Type B pancreatic cell (in vitro differentiated cells): ENCODE measurements at places on chromosomes 7 and 10.

GRCh38 chr7:11466517-11467105 is 365.4 kb downstream of the THSD7A start:
- DNase-seq, result no peak

GRCh38 chr10:49463605-49464004 is 67.7 kb upstream of the DRGX start:
- no peak for DNase-seq

GRCh38 chr10:91335147-91335546 is 75.0 kb upstream of the HECTD2 start:
- no peak for DNase-seq

DNA sequence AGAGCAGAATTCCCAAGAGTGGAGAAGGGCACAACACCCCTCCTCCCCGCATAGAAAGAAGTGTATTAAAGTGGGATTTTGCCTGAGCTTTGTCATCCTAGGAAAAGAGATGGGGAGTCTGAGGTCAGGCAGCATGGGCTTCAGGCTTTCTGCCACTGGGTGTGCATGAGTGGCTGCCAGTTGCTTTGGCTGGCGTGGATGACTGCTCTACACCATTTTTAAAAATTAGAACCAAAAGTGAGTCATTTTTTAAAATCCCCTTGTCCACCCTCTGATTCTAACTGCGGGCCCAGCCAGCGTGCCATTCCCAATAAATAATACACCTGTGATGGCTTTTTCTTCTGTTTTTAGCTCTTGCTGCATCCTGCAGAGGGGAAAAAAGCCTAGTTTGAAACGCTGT is 13.4 kb downstream of the SLC29A3 start:
- DNase-seq, result no peak

- no peak for DNase-seq
Measured at GRCh38 chr7:93890041-93890463, 501 bp downstream of the TFPI2 start.

DNA sequence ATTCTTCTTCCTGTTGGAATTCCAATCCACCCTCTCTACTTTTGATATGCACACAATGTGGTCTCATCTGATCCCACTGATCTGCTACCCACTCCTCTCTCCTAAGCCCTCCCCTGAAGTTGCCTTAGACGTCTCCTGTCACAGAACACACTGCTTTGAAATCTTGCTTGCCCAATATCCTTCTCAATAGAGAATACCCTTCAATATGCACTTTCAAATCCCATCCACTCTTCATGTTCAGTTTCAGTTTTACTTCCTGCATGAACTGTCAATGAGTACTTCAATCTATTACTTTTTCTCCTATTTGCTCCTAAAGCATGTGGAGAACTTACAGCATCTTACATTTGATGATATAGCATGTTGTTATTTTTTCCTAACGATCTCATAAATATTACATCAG is 93.5 kb downstream of the UPF2 start:
- no peak for DNase-seq

DNA sequence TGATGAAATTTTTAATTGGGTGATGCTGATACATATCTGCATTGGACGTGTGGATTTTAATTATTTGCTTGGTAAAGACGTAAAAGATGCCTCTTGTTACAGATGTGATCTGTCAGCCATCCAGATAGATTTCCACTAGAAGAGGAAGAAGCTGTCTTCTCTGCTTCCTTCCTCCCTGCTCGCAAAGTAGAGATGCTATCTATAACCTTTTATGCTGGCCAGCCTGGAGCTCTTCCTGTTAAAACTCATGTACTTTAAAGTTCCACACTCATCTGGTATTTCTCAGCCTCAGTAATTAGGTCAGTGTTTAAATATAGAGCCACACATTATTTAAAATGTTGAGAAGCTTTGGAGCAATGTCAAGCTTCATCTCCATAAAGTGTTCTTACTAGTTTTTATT is 51.2 kb upstream of the TMEM229A start:
- DNase-seq, result no peak

DNA sequence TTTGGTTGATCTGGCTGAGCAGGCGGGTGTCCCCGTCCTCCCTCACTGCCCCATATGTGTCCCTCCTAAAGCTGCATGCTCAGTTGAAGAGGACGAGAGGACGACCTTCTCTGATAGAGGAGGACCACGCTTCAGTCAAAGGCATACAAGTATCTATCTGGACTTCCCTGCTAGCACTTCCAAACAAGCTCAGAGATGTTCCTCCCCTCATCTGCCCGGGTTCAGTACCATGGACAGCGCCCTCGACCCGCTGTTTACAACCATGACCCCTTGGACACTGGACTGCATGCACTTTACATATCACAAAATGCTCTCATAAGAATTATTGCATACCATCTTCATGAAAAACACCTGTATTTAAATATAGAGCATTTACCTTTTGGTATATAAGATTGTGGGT is 26.9 kb upstream of the TRIM56 start:
- no peak for DNase-seq

DNA sequence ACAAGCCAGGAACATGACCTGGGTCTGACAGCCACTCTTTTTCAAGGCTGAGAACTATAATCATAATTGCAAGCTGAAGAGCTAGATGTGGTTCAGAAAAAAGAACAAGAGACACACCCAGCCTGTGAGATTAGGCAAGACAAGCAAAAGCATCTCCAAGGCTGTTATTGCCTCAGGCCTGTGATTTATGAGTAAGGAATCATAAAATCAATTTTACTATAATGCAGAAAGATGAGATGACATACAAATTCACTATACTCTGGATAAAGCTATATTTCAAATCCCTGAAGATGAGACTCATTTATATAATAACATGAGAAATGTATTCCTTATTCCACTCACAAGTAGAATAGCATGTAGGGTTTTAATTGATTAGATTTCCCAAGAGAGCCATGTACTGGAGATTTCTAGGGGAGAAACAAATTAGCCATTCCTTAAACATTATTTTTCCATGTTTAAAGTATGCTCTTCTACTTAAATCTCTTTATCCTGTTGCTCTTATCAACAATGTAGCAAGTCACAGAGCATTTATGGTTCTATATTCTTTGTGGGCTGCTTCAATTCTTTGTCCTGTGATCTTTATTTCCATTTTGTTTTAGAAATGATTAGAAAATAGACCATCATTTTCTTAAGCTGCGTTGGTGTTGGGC is 47.4 kb downstream of the FHIP2A start:
- DNase-seq, result no peak

- no peak for DNase-seq
Measured at GRCh38 chr10:59885430-59886134, 20.8 kb downstream of the CCDC6 start.

GRCh38 chr7:12941512-12941911 is 254.1 kb downstream of the ARL4A start:
- no peak for DNase-seq

- peak; percentile 74 for DNase-seq
Measured at GRCh38 chr10:68560943-68561864, 1.1 kb downstream of the TET1 start.
